ENCODE measurements at places on chromosomes 16 and 17.

DNA sequence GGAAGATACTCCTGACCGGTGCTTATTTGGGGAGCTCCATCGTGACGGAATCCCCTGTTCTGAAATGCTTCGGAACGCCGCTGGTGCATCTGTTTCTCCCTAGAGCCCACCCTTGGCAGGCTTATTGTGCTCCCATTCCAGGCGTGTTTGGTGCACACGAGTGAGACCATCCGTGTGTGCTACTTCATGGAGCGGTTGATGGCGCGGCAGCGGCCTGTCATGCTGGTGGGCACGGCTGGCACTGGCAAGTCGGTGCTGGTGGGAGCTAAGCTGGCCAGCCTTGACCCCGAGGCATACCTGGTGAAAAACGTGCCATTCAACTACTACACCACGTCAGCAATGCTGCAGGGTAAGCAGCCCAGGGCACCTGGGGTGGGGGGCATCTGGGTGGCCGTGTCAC lies 170.7 kb downstream of the DNAH9 start:
- no peak for DNase-seq

DNA sequence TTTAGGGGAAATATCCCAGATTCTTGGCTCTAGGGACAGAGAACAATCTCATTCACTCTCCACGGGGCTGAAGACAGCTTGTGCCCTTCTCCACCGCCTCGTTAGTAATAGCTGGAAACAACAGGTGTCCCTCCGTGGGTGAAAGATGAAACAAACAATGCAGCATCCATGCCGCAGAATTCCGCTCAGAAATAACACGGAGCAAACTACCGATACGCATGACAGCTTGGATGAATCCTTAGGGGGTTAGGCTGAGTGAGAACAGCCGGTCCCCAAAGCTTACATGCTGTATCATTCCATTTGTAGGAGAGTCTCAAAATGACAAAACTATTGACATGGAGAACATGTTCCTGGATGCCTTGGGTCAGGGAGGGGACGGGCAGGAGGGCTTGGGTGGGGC lies 29.4 kb upstream of the CACNG1 start:
- DNase-seq: no peak

- DNase-seq: no peak
These were observed 36.3 kb downstream of the PLXDC1 start for GRCh38 chr17:39115135-39115534.

DNA sequence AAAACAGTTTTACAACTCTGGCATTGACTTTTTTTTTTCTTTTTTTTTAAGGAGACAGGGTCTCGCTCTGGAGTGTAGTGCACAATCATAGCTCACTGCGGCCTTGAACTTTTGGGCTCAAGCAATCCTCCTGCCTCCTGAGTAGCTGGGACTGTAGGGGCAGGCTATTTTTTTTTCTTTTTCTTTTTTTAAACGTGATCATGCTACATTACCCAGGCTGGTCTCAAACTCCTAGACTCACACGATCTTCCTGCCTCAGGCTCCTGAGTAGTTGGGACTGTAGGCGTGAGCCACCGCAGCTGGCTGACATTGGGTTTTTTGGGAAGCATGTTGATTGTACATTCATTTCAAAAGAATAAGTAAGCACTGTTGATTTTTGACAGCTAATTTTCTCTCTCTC lies 32.1 kb downstream of the TNRC6A start:
- DNase-seq: no peak

GRCh38 chr17:50177476-50177875 lies 11.7 kb downstream of the SGCA start:
- DNase-seq: no peak

DNA sequence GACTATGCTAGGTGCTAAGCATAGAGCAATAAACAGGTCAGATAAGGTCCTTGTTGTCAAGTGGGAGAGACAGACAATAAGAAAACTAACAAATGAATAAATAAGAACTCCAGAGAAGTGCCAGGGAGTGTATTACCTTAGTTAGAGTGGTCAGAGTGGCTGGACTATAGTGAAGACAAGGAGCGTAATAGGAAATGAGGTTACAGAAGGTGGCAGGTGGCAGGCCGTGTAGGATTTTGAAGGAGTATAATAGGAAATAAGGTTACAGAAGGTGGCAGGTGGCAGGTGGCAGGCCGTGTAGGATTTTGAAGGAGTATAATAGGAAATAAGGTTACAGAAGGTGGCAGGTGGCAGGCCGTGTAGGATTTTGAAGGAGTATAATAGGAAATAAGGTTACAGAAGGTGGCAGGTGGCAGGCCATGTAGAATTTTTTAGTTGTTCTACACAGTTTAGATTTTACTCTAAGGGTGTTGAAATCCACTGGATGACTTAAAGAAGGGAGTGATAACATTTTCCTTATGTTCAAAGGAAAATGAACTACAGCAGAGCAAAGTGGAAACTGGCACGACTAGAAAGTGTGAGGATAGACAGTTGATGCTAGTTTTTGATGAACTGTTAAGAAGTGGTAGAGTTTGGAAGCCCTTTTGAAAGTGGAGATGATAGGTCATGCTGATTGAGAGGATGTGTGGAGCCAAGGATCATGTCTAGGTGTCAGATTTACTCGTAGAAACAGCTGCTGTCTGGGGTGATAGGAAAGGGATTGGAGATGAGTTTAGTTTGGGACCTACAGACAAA lies 3.6 kb upstream of the KRTAP3-1 start:
- DNase-seq: no peak

- DNase-seq: no peak
These were observed 30.2 kb upstream of the ST6GALNAC1 start for GRCh38 chr17:76673729-76674128.

DNA sequence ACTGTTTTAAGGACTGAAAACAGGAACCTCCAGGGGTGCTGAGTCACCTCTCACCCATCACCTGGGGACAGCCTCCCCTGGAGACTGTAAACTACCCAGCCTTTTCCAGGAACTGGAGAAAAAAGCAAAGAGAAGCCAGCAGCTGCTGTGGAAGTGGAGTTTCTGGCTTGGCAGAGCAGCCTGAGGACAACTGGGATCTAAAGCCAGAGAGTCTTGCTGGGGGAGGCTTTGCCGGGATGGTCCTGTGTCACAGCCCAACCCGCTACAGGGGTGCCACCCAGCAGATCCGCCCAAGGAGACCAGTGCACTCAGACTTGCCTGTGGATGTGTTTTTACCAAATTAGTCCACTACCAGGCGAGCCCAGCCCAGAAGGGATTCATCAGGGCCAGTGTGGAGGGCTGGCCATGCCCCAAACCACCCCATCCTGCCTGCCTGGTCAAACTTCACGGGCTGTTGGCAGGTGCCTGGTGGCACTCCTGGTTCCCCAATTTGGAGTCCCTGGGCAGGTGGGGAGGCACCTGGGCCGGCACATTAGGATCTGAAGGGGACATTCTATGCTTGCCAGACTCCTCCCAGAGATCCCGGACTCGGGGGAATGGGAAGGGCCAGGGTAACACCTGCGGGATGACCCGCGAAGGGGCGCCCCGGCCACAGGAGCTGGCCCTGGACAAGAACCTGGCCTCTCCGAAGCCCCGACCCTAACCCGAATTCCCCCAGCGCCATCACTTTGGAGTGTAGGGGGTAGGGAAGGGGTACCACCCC lies 771 bp downstream of the MSRB1 start:
- DNase-seq: no peak

- no peak for DNase-seq
These were observed 18.3 kb downstream of the NT5M start for GRCh38 chr17:17321356-17322025.

GRCh38 chr17:78237401-78238012 lies 6.1 kb downstream of the TMEM235 start:
- no peak for DNase-seq

DNA sequence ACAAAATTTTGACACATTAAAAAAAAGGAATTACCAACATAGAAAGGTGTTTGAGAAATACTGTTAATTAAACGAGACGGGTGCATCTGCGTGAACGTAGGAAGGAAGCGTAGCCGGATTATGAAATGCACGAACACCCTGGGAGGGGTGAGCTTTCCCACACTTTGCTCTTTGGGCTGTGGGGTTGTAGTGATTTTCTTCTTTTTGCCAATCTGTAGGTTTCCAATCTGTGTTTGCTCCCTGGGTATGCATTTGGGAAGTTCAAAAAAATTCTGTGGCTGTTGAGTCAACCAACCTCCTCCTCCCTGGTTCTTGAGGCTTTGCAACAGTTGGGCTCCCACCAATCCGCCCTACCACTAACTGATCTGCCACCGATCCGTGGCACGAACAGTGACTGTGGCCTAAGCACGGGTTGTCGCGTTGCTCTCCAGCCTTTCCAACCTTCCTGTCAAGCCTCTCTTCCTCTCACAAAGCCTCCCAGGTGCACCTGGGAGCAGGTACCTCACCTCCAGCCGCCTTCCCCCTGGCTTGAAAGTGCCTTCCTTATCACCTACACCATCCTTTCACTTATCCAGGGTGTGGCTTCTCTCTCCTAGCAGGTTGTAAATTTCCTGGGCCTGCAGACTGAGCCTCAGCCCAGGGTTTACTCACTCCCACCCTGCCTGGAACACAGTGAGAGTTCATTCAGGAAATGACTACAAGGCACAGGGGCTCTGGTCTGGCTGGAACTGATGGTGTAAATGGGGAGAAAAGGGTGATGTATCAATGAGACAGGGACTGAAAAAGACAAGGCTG lies 16.6 kb downstream of the RTN4RL1 start:
- no peak for DNase-seq

GRCh38 chr17:32917081-32917480 lies 10.9 kb upstream of the TMEM98 start:
- DNase-seq: no peak

DNA sequence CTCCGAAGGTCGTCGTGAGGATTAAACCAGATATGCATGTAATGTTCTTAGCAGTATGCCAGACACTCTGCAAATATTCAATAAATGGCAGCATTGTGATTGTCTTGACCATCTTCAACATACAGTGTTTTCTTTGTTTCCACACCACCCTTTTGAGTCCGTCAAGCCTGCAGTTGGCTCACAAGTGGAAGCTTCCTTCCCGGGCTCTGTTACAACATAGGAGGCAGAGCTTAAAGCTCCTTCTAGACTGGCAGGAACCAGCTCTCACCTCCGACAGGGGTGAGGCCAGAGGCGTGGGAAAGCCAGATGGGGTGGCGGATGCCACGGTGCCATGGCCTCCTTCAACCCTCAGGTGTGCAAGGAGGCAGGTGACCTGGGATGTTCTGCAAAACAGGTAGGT lies 138.3 kb downstream of the FOXL1 start:
- DNase-seq: no peak

DNA sequence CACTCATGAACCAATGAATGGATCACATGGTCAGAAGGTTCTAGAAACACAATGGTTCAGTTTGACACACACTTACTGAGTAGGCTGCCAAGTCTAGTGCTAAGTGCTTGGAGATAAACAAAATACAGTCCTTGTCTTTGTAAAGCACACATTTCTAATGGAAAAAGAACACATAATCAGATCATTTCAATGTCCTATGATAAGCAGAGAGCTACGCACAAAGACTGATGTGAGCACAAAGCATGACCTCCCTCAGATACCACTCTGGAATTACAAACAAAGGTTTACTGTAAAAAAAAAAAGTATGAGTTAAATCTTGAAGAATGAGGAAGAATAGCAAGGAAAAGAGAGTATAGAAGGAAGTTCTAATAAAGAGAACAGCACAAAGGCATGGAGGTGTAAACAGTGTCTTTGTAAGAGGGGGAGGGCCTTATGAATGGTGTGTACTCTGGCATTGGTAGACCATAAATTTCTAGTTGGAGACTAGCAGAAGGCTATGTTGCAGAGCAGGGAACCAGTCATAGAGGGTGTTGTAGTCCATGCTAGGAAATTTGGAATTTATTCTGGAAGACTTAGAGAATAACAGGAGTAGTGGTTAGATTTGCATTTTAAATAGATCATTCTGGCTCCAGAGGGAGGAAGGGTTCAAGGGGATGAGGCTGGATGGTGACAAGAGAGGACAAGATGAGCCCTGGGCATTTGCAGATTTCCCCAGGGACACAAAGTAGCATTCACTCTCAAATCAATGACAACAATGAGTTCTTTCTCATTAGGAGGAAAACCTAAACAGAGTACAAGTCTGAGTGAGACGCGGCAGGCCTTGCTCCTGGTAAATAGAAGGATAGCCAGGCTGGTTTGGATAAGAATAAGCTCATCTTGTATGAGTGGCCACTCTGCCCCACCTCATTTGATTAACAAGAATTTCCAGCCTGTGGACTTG lies 468.0 kb downstream of the TOX3 start:
- DNase-seq: no peak

- no peak for DNase-seq
These were observed 130.8 kb upstream of the CES5A start for GRCh38 chr16:56005958-56006357.

DNA sequence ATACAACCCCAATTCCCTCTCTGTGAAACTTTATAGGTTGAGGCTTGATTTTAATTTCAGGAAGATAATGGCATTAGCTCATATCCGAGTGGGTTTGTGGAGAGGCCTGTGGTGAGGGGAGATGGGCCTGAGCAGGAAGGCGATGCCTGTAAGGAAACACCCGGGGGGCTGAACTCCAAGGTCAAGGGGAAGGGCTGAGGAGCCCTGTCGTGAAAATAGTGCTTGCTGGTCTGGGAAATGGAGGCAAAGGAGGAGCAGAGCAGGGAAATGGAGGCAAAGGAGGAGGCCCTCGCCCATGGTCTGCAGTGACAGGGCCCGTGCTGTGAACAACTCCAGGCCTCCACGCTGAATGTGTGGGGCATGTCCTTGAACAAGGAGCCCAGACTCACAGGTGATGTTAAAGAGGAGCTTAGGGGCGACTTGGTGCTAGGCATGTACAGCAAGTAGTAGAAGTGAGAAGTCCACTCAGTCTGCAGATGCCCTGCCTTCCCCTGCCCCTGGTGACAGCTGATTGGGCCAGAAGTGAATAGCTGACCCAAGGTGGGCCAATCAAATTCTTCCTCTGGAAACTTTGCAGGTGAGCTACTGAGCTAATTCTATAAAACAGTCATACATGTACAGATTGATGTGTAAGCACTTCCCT lies 38.1 kb downstream of the MRPS23 start:
- DNase-seq: no peak

GRCh38 chr17:1724351-1724868 lies at the start of gene WDR81:
WDR81 (plus strand) TSS chr17:1724704; CDS start chr17:1724960, 256 bp downstream.
- peak; percentile 79 for DNase-seq

GRCh38 chr16:77450790-77451487 lies 16.1 kb upstream of the ADAMTS18 start:
- DNase-seq: no peak

DNA sequence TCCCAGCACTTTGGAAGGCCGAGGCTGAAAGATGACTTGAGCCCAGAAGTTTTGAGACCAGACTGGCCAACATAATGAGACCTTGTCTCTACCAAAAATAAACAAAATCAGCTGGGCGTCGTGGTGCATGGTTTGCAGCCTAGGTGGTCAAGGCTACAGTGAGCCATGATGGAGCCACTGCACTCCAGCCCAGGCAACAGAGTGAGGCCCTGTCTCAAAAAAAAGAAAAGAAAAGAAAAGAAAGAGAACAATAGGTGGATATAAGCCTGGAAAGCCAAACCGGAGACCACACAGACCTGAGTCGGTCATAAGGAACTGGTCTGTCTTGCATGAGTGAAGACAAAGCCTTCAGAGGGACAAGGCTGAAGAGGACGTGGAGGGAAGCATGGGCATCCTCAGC lies 14.4 kb downstream of the ATP6V0D1 start:
- DNase-seq: no peak

GRCh38 chr17:61381537-61381936 lies 18.1 kb upstream of the TBX2 start:
- DNase-seq: no peak

Data from SW480 (cell line).